ENCODE measurements at places on chromosomes 1 and 21.

DNA sequence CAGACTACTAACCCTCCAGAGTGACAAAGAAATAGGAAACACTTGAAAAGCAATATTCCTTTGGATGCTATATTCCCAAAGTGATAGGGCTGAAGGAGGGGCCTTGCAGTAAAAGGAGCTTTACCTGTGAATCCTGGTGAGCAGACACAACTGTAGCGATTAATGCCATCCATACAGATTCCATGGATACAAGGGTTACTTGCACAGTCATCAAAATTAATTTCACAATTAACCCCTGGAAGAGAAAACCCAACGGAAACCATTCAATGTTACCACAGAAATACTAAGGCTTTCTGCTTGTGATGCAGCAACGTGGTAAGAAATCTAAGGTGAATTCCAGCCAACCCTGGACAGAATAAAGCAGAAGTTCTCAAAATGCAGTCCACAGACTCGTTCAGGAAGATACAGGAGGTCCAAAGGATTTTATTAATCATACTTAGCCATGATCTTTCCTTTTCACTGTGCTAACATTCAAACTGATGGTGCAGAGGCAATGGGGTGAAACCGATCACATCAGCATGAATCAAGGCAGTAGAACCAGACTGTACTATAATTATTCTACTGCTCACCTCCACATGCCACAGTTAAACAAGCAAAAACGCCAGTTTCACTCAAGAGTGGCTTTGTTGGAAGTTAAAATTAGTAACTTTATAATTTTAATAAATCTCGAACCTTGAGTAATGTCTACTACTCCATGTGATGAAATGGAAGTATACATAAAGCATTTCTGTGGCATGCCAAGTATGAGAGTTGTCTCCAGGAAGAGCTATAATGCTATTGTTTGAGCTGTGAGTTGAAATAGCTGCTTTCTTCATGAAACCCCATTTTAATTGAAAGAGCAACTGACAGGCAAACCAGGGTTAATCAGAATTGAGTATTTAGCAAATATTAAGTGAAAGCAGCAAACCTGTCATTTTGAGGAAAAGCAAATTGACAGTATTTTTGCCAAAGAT, 63.2 kb upstream of the ADAM30 start:
- DNase-seq, result no peak

- no peak for DNase-seq
Measured at GRCh38 chr1:110449661-110450651, 993 bp upstream of the PROK1 start.

DNA sequence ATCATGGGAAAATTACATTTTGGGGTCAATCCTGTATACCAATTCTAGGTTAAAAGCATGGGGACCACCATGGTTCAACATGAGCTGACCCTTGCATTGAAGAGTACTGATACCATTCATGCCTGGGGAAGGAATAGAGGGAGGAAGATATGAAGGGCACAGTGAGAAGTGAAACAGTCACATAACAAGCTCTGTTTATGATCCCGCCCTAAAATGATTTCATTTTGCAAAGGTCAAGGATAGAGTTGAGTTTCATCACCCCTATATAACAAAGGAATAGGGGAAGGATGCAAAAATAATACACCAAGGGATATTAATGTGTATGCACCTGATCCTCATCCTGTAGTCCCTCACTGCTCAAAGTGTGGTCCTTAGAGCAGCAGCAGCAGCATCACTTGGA, 2.5 kb upstream of the HLCS start:
- DNase-seq, result no peak

DNA sequence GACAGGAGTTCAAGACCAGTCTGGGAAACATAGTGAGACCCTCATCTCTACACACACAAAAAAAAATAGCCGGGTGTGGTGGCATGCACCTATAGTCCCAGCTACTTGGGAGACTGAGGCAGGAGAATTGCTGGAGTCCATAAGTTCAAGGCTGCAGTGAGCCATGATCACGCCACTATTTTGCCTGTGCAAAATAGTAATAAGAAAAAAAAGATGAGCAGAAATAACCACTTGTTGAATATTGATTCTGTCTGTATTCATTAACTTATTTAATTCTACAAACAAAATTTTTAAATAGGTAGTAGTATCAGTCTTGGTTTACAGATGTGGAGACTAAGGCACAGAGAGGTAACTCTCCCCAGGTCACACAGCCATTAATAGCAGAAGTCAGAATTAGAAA, 16.9 kb downstream of the LRRC40 start:
- DNase-seq, result no peak

Data from caudate nucleus (tissue), 63 donors.